Activated naive CD8-positive, alpha-beta T cell treated with anti-CD3 and anti-CD28 coated beads, Interleukin-2, amount 50 U/mL, for 24 hours (primary cell): ENCODE measurements at places on chromosomes 2 and 18.

GRCh38 chr2:205714789-205715720 lies 32.8 kb downstream of the NRP2 start:
- DNase-seq: no peak

DNA sequence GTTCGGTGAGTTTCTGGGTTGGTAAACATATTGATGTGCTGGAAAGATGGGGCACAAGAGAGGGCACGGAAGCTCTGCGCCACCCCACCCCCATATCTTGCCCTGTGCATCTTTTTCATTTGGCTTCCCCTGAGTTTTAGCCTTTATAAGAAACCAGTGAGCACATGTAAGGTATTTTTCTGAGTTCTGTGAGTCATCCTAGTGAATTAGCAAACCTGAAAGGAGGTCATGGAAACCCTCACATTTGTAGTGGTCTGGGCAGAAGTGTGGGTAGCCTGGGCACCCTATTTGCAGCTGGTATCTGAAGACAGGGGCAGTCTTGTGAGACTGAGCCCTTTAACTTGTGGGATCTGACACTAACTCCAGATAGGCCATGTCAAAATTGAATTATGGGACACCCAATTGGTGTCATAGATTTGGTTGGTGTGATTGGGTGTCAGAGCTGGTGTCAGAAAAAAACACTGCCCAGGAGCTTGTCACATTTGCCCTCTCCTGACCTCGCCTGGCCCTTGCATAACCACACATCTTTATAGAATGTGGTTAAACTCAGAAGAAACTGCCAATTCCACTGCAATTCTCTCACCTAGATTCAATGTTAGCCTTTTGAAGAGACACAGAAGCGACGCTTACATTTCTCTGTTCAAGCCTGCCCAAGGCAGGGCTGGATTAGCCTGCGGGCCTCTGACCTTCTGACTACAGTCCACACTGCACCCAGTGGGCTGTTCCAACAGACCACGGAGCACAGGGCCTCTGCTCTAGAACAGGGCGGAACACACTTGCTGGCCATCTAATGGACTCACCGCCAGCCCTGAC lies 12.0 kb upstream of the GALM start:
- DNase-seq: peak; percentile 74

GRCh38 chr2:24253303-24253919 lies 78.6 kb downstream of the FAM228A start:
- no peak for DNase-seq

DNA sequence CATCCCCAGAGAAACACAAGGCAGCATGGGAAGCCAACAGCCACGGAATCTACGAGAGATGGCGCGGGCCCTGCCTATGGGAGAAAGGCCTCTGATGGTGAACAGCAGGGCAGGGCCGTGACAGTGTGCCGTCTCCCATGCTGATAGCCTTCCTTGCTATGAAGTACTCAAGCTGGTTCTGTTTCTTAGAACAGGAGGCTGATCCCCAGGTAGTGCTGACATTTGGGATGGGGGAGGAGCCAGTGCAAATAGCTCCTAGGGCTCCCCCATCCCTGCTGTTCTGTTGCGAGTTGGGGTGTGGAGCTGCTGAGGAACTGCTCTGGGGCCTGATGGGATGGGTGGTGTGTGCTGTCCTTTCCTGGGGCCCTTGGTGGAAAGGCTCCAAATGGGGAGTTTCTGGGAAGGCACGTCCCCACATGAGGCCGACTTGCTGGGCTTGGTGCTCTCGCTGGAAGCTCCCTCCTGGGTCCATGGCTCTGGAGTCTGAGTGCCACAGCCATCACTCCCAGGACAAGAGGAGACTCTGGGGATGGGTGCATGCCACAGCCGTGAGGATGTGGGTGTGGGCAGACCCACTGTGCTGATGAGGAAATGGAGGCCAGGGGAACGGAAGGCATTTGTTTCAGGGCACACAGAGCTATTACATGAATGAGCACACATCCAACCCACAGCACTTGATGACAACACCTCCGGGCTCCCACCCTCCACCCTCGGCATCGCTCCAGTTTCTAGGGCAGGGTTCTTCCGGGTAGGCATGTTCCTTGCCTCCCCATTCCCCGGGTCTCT lies 246.8 kb downstream of the HDAC4 start:
- DNase-seq: no peak

DNA sequence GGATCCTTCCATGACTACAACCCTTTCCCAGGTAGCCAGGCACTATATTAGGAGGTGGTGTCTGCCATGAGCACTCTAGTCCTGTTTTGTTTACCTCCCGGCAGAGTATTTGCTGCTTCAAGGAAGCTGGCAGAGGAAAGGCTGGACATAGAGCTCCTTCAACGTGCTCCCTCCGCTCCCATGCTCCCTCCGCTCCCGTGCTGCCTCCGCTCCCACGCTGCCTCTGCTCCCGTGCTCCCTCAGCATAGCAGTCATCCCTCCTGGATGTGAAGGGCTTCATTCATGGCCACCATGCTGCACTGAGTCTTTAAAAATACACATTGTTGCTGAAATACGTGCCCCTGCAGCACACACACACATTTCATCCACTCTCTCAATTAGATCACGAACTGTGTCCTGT lies 181.9 kb upstream of the MYT1L start:
- DNase-seq: no peak

DNA sequence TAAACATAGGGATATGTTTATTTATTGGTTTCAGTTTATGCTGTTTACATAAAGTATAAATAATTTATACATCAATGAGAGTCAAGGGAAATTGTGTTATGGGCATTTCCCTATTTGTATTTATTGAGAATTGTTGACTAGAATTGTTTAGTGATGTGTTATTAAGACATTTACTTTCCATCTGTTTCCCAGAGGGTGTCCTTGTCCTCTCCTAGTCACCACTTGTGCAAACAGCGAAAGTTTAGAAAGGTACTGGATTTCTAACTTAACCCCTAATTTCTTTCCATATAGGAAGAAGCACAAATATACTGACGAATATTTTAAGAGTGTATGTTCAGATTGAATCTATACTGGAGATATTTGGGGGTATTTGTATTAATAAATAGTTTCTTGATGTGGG lies 6.7 kb downstream of the UBE2E3 start:
- no peak for DNase-seq

- no peak for DNase-seq
Measured at GRCh38 chr2:207901401-207901800, 123.9 kb downstream of the PLEKHM3 start.

GRCh38 chr18:45874491-45875184 lies 49.2 kb downstream of the SIGLEC15 start:
- peak; percentile 56 for DNase-seq

DNA sequence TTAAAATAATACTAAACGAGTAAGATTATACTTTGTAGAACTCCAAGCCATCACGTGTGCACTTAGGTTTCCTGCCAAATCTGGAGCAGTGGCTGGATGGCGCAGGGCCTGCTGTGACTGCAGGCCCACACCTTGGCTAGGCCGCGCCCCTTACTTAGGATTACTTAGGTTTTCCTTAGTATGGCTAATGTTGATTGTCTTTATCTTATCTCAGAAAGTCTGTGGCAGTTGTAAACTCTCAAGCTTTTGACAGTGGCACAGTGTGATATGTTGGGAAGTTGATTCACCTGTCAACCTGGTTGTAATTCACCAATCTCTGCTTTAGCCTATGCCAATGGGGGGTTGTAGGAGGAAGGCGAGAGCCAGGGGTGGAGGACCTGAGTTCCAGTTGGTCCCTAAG lies 208.4 kb downstream of the ZNF407 start:
- no peak for DNase-seq

GRCh38 chr18:48975817-48976649 lies 25.3 kb upstream of the SMAD7 start:
- peak; percentile 63 for DNase-seq

DNA sequence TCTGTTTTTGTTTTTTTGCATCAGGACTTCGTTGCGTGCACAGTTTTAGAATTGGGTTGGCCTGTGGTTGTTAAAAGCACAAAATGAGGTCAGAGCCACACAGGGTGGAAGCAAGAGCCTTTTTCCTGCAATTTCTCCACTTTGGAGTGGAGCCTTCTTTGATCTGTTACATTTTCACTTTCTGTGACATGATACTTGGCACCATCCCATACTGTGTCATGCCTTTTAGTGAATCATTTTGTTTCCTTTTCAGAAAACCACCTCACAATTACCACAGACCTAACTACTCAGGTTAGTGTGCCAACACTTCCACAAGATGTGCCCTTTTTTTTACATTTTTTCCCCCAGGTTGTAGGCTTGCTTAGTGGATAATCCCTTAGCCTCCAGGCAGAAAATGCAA lies 32.5 kb downstream of the MERTK start:
- DNase-seq: no peak

GRCh38 chr2:36857713-36858112 lies 108.6 kb downstream of the STRN start:
- no peak for DNase-seq
